SK-N-SH (cell line): ENCODE measurements at places on chromosomes 12 and 14. TPM values are rescaled to one million over a fixed set of nuclear protein-coding genes. Genes with fewer than 3 reads are reported as not detected.

- H3K27ac ChIP-seq: no peak overlapping the region
- H3K4me3 ChIP-seq: no peak overlapping the region
- no peak for DNase-seq
- no peaks in the 10 kb centered on the region for H3K27me3 ChIP-seq
- no peaks in the 10 kb centered on the region for H3K36me3 ChIP-seq
Measured at GRCh38 chr12:69457433-69457832, 12.8 kb upstream of the FRS2 start.

- DNase-seq: no peak
- no peaks in the 10 kb centered on the region for H3K27me3 ChIP-seq
- H3K4me3 ChIP-seq: no peak overlapping the region
- no peak overlapping the region for H3K27ac ChIP-seq
- peaks cover 49% of the 10 kb centered on the region; the same call in 1 of the 2 replicates for H3K36me3 ChIP-seq
Measured at GRCh38 chr12:120225200-120225558, 24.3 kb upstream of the RPLP0 start.

DNA sequence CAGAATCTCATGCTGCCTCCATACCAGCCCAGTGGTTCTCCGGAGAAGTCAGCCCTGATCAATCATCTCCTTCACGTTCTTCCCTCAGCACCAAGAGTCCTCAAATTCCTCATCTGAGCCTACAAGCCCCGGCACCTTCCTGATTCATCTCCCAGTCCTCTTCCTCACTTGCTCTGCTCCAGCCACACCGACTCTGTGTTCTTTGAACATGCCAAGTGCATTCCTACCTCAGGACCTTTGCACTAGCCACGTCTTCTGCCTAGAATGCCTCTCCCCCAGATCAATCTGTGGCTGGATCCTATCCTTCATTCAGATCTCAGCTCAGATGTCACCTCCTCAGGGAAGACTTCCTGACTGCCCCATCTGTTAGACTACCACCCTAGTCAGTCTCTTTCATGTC, 4.7 kb downstream of the RILPL1 start:
- H3K36me3 ChIP-seq: peaks cover 16% of the 10 kb centered on the region
- no peak overlapping the region for H3K4me3 ChIP-seq
- H3K4me1 ChIP-seq: 0 out of 2 replicates have a peak, but pooled peaks cover 5% of the 10 kb centered on the region
- no peaks in the 10 kb centered on the region for H3K27me3 ChIP-seq
- DNase-seq: no peak

- no peak for DNase-seq
- H3K27ac ChIP-seq: no peak overlapping the region
- no peaks in the 10 kb centered on the region for H3K36me3 ChIP-seq
- H3K27me3 ChIP-seq: no peaks in the 10 kb centered on the region
- no peak overlapping the region for H3K4me3 ChIP-seq
Measured at GRCh38 chr14:59830338-59830734, 40.2 kb downstream of the RTN1 start.

DNA sequence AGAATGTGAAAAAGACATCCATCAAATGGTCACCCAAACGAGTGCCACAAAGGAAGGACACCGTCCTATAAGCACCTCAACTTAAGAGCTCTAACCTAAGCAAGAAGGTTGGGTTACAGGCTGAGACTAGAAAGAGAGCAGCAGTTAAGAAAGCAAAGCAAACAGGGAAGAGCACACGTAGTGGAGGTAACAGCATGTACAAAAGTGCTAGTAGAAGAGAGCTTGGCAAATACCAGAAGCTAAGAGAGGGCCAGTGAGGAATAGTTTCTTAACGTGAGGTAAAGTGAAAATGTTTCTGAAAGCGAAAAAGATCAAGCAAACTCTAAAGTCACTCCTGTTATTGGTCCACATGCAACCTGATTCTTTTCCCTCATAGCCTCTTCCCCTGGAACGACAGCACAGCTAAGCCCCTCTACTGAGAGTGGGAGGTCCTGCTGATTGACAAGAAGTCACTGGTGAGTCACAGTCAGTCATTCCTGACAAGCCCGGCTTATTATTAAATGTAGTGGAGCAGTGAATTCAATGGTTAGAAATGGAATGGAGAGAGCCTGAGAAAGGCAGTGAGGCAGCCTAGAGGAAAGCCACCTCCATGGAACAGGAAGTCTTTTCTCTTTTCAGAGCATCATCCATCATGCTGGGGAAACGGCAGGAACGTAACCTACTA, 204.4 kb downstream of the SLC25A21 start:
- DNase-seq: no peak
- H3K4me3 ChIP-seq: no peak overlapping the region
- H3K27ac ChIP-seq: no peak overlapping the region
- no peaks in the 10 kb centered on the region for H3K4me1 ChIP-seq
- no peaks in the 10 kb centered on the region for H3K36me3 ChIP-seq

DNA sequence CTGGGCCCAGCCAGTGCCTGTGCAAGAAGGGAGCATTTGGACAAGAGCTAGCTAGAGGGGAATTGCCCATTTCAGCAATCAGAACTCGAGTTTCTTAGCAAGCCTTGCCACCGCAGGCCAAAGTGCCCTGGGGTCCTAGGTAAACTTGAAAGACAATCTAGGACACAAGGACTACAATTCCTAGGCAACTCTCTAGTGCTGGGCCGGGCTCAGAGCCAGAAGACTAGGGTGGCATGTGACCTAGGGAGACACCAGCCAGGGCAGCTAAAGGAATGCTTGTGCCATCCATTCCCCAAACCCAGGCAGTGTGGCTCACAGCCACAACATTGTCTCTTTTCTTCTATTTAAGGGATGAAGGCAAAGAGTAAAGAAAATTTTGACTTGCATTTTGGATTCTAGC, 205.0 kb downstream of the BMP4 start:
- H3K27ac ChIP-seq: no peak overlapping the region
- H3K27me3 ChIP-seq: no peaks in the 10 kb centered on the region
- no peak for DNase-seq
- H3K36me3 ChIP-seq: no peaks in the 10 kb centered on the region

DNA sequence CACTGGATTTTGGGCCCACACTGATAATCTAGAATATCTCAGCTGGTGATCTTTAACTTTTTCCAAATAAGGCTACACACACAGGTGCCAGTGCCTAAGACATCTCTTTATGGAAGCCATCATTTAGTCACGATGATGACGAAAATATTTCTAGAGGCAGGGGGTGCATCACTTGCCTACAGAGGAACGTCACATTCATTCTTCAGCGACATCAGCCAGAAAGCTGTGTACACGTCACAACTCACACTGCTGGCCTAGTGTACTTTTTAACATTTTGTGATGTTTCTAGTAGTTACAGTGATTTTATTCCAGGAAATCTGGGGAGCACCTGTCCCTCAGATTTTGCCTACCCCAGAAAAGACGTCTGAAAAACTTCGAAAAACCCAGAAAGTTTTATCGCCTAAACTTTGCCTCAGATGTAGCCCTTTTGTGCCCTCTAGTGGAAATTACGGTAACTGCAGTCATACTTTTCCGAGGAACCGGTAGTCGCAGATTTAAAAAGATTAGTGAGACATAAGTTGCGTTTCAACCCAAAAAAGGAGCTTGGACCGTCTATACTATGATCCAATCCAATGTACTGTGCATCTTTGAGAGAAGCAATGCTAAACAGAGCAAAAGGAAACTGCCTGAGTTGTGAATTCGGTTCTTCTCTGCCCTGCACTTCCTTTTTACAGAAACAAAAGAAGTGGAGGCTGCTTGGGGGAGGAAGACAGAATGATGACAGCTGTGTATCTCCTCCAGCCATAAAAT, 64.3 kb upstream of the STON2 start:
- peak overlapping the region; percentile 74 for H3K4me3 ChIP-seq
- DNase-seq: peak; percentile 66
- H3K27me3 ChIP-seq: no peaks in the 10 kb centered on the region
- H3K36me3 ChIP-seq: no peaks in the 10 kb centered on the region
- no peaks in the 10 kb centered on the region for H3K4me1 ChIP-seq

- H3K4me1 ChIP-seq: no peaks in the 10 kb centered on the region
- no peak overlapping the region for H3K27ac ChIP-seq
- DNase-seq: no peak
- no peak overlapping the region for H3K4me3 ChIP-seq
- no peaks in the 10 kb centered on the region for H3K27me3 ChIP-seq
- no peaks in the 10 kb centered on the region for H3K36me3 ChIP-seq
Measured at GRCh38 chr14:21923820-21924219, 250.2 kb upstream of the OR4E1 start.

The LYZ gene
- polyA plus RNA-seq: not detected in 2 replicates

DNA sequence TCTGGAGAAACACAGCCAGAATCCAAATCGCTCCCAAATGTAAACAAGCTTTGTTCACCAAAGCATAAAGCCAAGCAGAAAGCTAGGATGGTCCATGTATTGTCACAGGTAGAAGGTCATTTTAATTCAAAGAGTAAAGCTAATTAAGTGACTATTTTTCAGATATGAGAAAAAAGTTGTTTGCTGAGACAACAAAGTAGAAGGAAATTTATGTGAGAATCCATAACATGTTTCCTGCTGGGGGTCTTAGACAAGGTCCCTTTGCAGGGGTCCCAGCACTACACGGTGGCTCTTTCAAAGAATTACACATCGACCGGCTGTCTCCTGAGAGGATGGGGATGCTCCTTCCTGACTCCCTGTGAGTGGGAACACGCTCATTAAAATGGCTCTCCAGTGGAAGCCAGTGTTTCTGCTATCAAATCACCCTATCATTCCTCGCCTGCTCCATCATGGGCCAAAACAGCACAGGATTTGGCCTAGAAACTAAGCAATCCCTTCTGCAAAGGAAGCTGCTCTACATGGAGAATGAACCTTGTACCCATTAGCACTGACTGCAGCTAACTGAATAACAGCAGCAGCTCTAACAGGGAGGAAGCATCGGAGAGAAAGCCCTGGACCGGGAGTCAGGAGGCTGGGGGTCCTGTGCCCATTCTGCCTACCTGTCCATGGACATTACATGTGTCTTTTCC, 175.3 kb downstream of the STXBP6 start:
- no peaks in the 10 kb centered on the region for H3K36me3 ChIP-seq
- DNase-seq: no peak
- no peaks in the 10 kb centered on the region for H3K4me1 ChIP-seq

The MYH6 gene
- polyA plus RNA-seq: not detected in 2 replicates
